ENCODE measurements at places on chromosomes 5 and 9.

GRCh38 chr5:81766611-81767010, 15.7 kb upstream of the SSBP2 start:
- no peak for DNase-seq

- no peak for DNase-seq
Observed at GRCh38 chr5:39968381-39968780, 543.6 kb upstream of the DAB2 start.

DNA sequence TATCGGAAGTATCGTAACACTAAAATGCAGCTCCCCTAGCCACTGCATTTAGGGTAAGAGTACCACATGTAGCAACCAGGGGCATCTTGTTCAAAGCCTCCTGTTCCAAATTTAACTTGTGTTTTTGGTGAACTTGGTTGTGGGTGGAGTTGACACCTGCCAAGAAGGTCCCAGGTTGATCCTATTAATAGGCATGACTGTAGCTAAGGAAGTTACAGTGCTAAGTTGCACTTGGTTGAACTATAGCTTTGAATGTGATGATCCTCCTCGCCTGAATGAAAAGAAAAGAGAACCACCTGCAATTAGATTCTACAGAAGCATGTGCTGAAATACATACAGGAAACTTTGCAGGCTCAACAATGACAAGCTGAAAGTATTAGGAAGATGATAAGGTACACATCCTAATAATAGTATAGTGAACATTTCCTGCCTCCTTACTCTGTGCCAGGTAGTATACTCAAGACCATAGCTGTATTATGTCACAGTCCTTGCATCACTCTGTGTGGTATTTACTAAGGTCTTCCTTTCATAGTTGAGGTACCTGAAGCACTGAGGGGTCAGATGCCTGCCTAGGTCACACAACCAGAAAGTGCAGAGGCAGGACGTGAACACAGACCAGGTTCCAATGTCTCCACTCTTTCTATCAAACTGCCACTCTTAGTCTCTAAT, 64.5 kb upstream of the PIP5K1B start:
- DNase-seq: no peak

- DNase-seq: no peak
Observed at GRCh38 chr5:151180291-151180690, 22.7 kb upstream of the ANXA6 start.

GRCh38 chr5:39199335-39199734, 20.0 kb downstream of the FYB1 start:
- no peak for DNase-seq

DNA sequence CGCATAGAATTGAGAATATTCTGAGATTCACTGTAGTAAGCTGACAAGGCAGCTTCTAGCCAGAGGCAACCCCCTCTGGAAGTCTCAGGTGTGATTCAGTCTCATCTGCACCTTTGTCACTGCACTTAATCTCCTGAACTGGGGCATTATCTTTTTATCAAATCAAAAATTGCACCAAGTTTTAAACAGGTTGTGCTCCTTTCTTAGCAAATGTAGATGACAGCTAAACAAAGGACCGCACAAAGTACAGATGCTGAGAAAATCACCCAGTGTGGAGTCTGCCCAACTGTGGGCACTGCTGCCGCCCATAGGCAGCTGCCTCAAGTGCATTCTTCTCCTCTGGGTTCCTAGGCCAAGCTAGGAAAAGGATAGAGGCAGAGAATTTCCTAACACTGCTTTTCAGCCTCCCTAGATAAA, 51.1 kb downstream of the STARD4 start:
- DNase-seq: no peak

Measured in activated CD8-positive, alpha-beta memory T cell treated with anti-CD3 and anti-CD28 coated beads for 1 hour (primary cell).